ENCODE measurements at places on chromosomes 5 and 9.

DNA sequence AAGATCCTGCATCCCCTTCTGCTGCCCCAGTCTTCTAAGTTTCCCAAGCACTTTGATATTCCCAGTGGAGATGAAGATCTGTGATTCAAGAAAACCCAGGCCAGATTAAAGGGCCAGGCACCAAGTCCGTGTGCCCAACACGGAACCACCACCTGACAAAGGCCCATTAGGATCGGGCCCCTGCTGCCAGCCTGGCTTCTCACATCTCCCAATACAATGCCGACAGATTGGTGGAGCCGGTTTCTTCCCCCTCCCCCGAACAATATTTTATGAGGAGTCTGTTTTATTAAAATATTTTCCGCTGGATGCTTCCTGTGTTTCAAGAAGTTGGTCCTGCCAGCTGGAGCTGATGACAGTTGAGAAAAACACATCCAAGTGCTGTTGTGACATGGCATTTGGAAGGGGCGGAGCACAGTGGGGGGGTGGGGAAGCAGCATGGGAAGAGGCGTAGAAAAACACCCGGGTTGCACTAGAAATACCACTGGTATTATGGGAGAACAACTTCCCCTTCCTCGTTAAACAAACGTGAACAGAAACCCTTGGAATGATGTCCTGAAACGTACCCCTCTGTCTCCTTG lies 45.0 kb downstream of the CRB2 start:
- H3K27ac ChIP-seq: no peak overlapping the region
- H3K27me3 ChIP-seq: no peaks in the 10 kb centered on the region
- no peaks in the 10 kb centered on the region for H3K4me1 ChIP-seq
- no peak for DNase-seq

- no peak for DNase-seq
- H3K4me3 ChIP-seq: no peak overlapping the region
- H3K27ac ChIP-seq: peak overlapping the region; percentile 52
- no peaks in the 10 kb centered on the region for H3K36me3 ChIP-seq
- no peaks in the 10 kb centered on the region for H3K4me1 ChIP-seq
Measured at GRCh38 chr5:181039471-181039870, 595 bp upstream of the BTNL9 start.

- H3K4me3 ChIP-seq: no peak overlapping the region
- H3K27me3 ChIP-seq: no peaks in the 10 kb centered on the region
- H3K4me1 ChIP-seq: no peaks in the 10 kb centered on the region
- no peak overlapping the region for H3K27ac ChIP-seq
Measured at GRCh38 chr5:83072966-83073365, 4.2 kb downstream of the TMEM167A start.

GRCh38 chr5:145450286-145450885 lies 384.8 kb downstream of the PRELID2 start:
- H3K4me3 ChIP-seq: no peak overlapping the region
- H3K27ac ChIP-seq: no peak overlapping the region
- no peaks in the 10 kb centered on the region for H3K4me1 ChIP-seq
- H3K27me3 ChIP-seq: no peaks in the 10 kb centered on the region
- no peak for DNase-seq

GRCh38 chr5:174849426-174849825 lies 125.0 kb downstream of the MSX2 start:
- H3K27me3 ChIP-seq: no peaks in the 10 kb centered on the region
- no peaks in the 10 kb centered on the region for H3K36me3 ChIP-seq
- no peak for DNase-seq
- H3K4me1 ChIP-seq: no peaks in the 10 kb centered on the region
- no peak overlapping the region for H3K27ac ChIP-seq
- no peak overlapping the region for H3K4me3 ChIP-seq

DNA sequence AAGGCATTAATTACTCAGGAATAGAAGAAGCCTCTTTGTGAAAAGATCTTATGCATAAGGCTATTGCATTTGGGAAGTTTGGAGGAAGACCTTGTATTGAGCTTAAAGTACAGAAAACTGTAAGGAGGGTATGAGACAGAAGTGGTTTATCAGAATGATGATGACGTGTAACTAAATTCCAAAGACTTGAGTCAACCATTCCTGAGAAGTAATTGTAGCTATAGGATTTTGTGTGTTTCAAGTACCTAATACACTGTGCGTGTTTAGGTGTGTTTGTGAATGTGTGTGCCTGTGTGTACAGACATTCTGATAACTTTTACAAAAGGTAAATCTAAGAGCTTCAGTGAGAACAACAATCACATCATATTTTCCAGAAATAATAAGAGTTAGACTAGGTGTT lies 46.5 kb upstream of the IRX2 start:
- no peaks in the 10 kb centered on the region for H3K27me3 ChIP-seq
- H3K36me3 ChIP-seq: no peaks in the 10 kb centered on the region

DNA sequence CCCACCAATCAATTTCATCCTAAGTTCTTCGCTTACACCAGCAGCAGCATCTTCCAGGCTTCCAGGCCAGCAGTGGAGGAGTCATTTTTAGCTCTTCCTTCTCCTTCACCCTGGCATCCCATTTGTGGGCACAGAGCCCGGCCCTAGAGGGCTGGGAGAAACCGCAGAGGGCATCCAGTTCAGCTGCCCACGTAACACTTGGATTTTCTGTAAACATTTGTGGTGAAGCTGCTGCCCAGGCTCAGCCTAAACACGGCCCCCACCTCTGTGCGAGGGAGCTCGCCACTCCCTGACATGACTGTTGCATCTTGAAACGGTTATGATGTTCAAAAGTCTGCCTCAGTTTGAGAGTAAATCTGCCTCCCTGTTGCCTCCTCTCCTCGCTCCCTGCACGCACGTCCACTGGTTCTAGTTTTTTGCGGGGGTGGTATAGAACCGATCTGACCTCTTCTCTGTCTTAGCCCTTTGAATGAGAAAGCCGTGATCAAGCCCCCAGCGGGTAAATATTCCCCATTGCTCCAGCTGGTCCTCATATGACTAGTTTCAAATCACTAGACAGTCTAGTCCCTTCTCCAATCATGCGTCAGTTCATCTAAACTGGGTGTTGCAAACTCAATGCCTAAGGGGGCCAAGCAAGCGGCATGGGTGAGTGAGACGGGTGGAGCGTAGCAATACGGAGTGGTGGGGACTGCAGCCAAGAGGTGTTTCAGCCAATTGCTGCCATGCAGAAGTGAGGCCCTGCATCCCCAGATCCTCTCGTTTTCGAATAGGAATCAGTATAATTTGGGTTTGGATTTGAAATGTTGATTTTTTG lies 34.9 kb upstream of the N4BP3 start:
- H3K4me1 ChIP-seq: no peaks in the 10 kb centered on the region
- H3K36me3 ChIP-seq: no peaks in the 10 kb centered on the region
- H3K4me3 ChIP-seq: no peak overlapping the region
- H3K27me3 ChIP-seq: no peaks in the 10 kb centered on the region

DNA sequence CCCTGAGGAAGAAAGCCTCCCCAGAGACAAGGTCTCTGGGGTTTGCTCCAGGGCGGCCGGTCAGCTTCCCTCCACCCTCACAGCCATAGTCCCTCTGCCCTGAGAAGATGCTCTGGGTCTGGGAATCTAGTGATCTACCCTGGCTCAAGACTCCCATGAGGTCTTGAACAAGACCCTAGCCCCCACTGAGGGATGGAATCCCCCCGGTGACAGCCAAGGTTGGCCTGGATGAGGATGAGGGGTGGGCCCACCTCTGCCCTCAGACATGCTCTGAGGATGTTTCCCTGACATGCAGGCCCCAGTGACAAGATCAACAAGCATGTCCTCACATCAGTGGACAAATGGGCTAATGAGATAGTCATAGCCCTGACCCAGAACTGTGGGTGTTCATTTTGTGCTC lies 138.6 kb downstream of the C5orf15 start:
- H3K36me3 ChIP-seq: no peaks in the 10 kb centered on the region
- no peak overlapping the region for H3K4me3 ChIP-seq
- no peaks in the 10 kb centered on the region for H3K27me3 ChIP-seq
- DNase-seq: no peak
- no peaks in the 10 kb centered on the region for H3K4me1 ChIP-seq

GRCh38 chr9:87659534-87660419 lies 66.1 kb upstream of the CTSL start:
- no peak overlapping the region for H3K27ac ChIP-seq
- no peak overlapping the region for H3K4me3 ChIP-seq
- DNase-seq: no peak

GRCh38 chr5:54837093-54837492 lies 148.3 kb downstream of the ESM1 start:
- no peaks in the 10 kb centered on the region for H3K27me3 ChIP-seq
- H3K4me1 ChIP-seq: no peaks in the 10 kb centered on the region
- H3K36me3 ChIP-seq: no peaks in the 10 kb centered on the region
- no peak overlapping the region for H3K4me3 ChIP-seq

DNA sequence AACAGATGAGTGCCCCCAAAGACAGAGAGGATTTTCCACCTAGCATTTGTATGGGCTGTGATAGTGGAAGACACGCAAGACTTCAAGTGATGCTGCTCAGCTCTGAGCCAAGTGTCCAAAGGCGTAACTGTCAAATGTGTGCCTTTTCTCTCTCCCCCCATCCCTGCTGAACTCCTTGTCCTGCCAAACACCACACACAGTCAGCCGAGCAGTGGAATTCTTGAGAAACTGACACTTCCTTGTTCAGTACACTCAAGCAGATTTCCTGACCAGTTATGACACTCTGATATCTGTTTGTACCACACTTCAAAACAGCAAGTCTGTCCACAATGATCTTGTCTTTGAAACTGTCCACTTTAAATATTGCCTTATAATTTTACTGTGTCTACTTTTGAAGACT lies 166.4 kb downstream of the PIK3R1 start:
- H3K27ac ChIP-seq: peak overlapping the region; percentile 4
- H3K36me3 ChIP-seq: no peaks in the 10 kb centered on the region
- H3K4me1 ChIP-seq: no peaks in the 10 kb centered on the region
- H3K27me3 ChIP-seq: no peaks in the 10 kb centered on the region

GRCh38 chr9:83061036-83061435 lies 1.9 kb downstream of the RASEF start:
- no peak overlapping the region for H3K4me3 ChIP-seq
- H3K27me3 ChIP-seq: no peaks in the 10 kb centered on the region
- no peak for DNase-seq
- peak overlapping the region; percentile 88 for H3K27ac ChIP-seq
- no peaks in the 10 kb centered on the region for H3K36me3 ChIP-seq

- H3K27me3 ChIP-seq: no peaks in the 10 kb centered on the region
- H3K27ac ChIP-seq: no peak overlapping the region
- H3K36me3 ChIP-seq: no peaks in the 10 kb centered on the region
- H3K4me3 ChIP-seq: no peak overlapping the region
Measured at GRCh38 chr5:95949810-95950209, 11.8 kb downstream of the ELL2 start.

DNA sequence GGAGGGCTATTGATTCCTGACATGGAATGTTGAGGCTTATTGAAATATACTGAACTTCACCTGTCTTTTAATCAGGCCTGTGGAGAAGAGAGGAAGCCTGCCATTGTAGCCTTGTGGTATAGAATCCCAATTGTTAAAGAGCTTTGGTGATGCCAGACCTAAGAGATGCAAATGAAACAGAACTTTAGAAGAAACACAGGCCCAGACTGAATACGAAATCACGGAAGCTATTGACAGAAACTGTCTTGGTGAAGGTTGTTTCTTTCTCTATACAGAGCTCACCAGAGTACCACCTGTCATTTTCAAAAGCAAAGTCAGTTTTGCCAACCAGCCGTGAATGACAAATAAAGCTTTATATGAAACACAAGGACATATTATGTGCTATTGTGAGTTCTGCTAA lies 660.3 kb downstream of the ISL1 start:
- no peaks in the 10 kb centered on the region for H3K36me3 ChIP-seq
- H3K27me3 ChIP-seq: no peaks in the 10 kb centered on the region
- DNase-seq: no peak
- no peak overlapping the region for H3K4me3 ChIP-seq
- no peak overlapping the region for H3K27ac ChIP-seq

GRCh38 chr9:129151469-129151868 lies 26.6 kb downstream of the IER5L start:
- no peak overlapping the region for H3K27ac ChIP-seq
- no peak for DNase-seq
- H3K4me3 ChIP-seq: no peak overlapping the region
- H3K4me1 ChIP-seq: peaks cover 4% of the 10 kb centered on the region
- no peaks in the 10 kb centered on the region for H3K36me3 ChIP-seq
- H3K27me3 ChIP-seq: no peaks in the 10 kb centered on the region

GRCh38 chr5:177189965-177190364 lies 56.4 kb downstream of the NSD1 start:
- no peak for DNase-seq
- no peaks in the 10 kb centered on the region for H3K4me1 ChIP-seq
- no peaks in the 10 kb centered on the region for H3K27me3 ChIP-seq
- no peak overlapping the region for H3K27ac ChIP-seq

GRCh38 chr9:14080959-14081542 lies 232.9 kb downstream of the NFIB start:
- H3K4me3 ChIP-seq: no peak overlapping the region
- no peaks in the 10 kb centered on the region for H3K36me3 ChIP-seq
- DNase-seq: peak; percentile 37
- H3K4me1 ChIP-seq: no peaks in the 10 kb centered on the region

- no peaks in the 10 kb centered on the region for H3K36me3 ChIP-seq
- no peak for DNase-seq
- no peaks in the 10 kb centered on the region for H3K4me1 ChIP-seq
- no peaks in the 10 kb centered on the region for H3K27me3 ChIP-seq
- no peak overlapping the region for H3K27ac ChIP-seq
Measured at GRCh38 chr5:142484821-142485387, 160.1 kb upstream of the SPRY4 start.

DNA sequence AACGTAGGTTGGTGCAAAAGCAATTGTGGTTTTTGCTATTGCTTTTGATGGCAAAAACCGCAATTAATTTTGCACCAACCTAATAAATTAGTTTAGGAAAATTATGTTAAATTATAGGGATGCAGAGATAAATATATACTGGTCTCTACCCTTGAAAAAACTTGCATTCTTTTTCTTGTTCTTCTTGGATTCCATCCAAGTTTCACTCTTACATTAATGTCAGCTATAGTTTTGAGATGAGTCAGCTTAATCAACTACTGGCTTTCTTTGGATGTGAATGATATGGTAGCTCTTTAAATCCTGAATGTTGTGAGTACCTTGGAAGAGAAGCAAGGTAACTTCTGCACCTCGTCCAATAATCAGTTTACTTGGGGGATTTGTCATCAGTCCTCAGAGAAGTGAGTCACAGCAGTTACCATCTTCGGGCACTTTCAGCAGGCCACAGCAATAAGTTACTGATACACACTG lies 549.0 kb upstream of the ZNF608 start:
- H3K27ac ChIP-seq: no peak overlapping the region
- H3K27me3 ChIP-seq: no peaks in the 10 kb centered on the region
- H3K4me1 ChIP-seq: no peaks in the 10 kb centered on the region
- H3K36me3 ChIP-seq: no peaks in the 10 kb centered on the region
- DNase-seq: no peak
- H3K4me3 ChIP-seq: no peak overlapping the region

- no peaks in the 10 kb centered on the region for H3K4me1 ChIP-seq
- H3K4me3 ChIP-seq: no peak overlapping the region
- no peak for DNase-seq
- no peaks in the 10 kb centered on the region for H3K27me3 ChIP-seq
- no peaks in the 10 kb centered on the region for H3K36me3 ChIP-seq
- H3K27ac ChIP-seq: no peak overlapping the region
Measured at GRCh38 chr5:35794328-35794619, 62.4 kb upstream of the IL7R start.

- H3K4me3 ChIP-seq: no peak overlapping the region
- no peaks in the 10 kb centered on the region for H3K36me3 ChIP-seq
Measured at GRCh38 chr5:36079200-36079781, 12.6 kb upstream of the UGT3A2 start.

Data from breast epithelium (tissue), 4 donors.